ENCODE measurements at places on chromosomes 13 and 19.

DNA sequence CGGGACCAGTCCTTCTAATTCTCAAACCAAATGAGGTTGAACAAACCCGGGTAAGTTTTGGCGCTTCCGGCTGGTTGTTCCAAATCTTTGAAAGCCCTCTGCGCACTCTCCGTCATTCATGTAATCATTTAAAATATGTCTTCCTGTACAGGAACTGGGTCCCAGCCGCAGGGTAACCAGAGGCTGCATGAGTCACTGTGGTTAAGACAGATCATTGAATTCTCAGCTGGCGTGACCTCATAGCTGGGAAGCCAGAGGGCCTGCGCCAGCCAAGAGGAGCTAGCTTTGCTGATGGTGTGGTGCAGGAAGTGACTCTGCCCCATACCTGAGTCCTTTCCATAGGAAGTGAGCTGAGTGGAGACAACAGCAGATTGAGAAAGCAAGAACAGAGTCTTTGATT lies 135.2 kb downstream of the TSHZ3 start:
- no peak for DNase-seq

DNA sequence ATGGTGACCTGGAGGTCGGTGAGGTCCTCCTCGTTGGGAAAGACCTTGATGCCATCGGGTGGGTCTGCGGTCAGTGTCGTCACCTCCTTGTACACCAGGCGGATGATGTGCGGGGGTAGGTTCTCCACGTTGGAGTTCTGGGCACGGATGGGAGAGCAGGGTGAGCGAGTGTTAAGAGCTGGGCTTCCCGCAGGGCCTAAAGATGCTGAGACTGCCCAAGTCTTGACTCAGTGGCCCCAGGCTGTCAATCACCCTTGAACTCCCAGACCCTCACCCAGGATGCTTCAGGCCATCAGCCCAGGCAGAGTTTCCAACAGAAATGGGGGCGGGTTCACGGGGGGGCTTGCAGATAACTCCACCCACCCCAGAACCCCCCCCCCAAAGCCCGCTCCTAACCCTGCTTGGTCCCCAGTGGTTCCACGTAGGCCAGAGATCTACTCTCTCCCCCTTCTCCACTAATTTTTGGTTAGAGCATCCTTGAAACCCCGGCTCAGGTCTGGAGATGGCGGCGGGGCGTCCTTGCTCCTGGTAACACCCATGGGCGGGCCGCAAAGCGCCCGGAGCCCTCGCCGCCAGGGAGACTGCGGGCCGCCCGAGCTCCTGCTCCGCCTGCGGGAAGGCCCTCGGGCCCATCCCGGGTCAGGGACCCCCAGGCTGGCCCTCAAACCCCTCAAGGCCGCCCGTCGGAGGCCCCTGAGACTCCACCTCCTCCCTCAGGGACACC lies 600 bp downstream of the UBE2S start:
- no peak for DNase-seq

- no peak for DNase-seq
These were observed 61.3 kb downstream of the SOX1 start for GRCh38 chr13:112128331-112128610.

- DNase-seq, result no peak
These were observed 53.6 kb downstream of the DGKH start for GRCh38 chr13:42101821-42102585.

GRCh38 chr13:71797517-71797916 lies 69.5 kb downstream of the DACH1 start:
- no peak for DNase-seq

GRCh38 chr13:20291675-20292074 lies 59.6 kb upstream of the GJB6 start:
- DNase-seq, result no peak

Data from GM12891 (cell line).